ENCODE measurements at places on chromosomes 7 and 10.

DNA sequence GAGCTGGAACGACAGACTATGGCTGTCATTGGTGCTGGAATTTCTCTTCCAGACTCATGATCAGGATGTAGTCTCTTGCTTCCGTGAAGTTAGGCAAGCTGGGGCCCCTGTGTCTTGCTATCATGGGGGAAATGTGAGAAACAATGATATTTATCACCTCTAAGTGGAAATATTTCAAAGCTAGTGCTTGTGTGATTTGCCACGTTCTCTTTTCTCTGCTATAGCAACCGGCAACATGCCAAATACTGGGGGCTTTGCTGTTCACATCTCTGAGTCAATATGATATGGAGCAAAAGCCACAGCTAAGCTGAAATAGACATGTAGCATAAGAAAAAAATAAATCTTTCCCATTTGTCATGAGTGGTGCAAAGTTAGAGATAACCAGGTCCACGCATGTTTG lies 668.2 kb upstream of the IGFBP3 start:
- no peak for DNase-seq

DNA sequence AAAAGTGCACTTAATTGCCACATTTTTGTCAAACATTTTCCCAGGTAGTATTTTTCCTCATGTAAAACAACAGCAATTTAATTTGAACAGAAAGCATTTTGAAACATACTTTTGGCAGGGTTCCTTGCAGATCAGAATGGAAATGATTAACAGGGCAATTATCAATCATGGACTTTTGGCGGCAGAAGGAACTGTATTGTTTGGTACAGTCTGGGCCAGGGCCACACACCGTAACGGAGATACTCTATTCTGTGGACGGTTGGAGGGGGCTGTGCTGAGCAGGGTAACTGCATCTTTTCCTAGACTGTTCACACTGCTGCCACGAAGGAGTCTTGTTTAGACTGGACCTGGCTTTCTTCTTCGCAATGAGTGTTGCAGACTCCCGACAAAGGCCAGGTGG lies 62.3 kb downstream of the EGFR start:
- no peak for DNase-seq

DNA sequence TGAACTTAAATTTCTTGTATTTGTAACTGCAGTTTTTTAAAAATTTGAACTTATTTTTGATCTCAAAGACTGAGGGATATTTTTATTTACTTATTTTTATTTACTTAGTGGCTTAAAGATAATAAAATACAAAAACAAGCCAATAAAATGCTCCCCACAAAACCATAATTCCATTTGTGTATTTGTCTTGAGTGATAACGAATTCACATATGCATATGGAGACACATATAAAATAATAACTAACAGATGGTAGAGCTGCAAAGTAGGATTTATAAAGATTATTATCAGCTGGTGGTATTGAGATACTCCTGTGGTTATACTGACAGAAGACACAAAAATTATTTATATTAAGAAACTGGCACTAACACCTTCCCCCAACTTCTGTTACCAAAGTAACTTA lies 90.2 kb upstream of the RPA3 start:
- no peak for DNase-seq

DNA sequence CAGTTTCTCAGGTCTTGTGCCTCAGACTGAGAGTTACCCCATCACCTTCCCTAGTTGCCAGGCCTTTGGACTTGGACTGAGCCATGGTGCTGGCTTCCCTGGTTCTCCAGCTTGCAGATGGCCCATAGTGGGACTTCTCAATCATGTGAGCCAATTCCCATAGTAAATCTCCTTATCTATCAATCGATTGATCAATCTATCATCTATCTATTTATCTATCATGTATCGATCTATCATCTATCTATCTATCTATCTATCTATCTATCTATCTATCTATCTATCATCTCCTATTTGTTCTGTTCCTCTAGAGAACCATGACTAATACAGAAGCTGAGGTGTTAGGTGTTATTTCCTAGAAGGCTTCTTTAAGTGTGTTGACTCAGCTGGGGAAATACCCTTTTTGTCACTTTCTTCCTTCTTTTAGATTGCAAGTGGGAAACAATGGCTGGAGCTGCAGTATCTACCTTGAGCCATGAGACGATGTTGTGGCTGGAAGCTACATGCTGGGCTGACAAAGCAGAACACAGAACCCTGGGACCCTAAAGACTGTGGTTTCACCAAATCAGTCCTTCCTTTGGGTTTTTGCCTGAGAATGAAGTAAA lies 234.7 kb upstream of the GLI3 start:
- no peak for DNase-seq

- DNase-seq = no peak
Measured at GRCh38 chr10:116785867-116786266, 43.5 kb upstream of the HSPA12A start.
